ENCODE measurements at places on chromosomes 6 and 20.

GRCh38 chr20:37240337-37241067, 21.1 kb downstream of the GHRH start:
- DNase-seq: no peak

- no peak for DNase-seq
These were observed 7.5 kb downstream of the FAM110A start for GRCh38 chr20:840858-841567.

DNA sequence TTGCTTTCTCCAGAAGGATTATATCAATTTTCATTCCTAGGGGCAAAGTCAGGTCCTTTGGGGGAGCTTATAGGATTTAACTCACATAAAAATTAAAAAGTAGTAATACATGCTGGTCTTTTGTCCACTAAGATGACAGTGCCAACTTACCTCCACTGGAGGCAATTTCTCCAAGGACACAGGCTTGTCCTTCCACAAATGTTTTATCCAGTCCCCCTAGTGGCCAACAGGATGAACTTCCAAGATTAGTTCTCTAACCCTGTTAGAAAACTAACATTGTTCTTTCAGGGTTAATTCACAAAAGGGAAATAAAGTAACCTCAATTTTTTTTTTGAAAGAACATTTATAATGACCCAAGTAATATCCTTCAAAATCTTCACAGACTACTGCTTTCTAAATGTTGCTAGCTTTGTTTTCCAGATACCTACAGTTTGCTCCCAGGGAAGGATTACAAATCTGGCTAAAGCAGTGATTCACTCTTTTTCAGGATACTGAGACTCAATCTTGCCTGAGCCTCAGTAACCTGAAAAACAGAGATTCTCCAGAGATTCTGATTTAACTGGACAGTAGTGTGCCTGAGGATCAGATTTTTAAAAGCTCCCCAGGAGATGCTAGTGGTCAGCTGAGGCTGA, 31.7 kb upstream of the UBR2 start:
- peak; percentile 61 for DNase-seq

DNA sequence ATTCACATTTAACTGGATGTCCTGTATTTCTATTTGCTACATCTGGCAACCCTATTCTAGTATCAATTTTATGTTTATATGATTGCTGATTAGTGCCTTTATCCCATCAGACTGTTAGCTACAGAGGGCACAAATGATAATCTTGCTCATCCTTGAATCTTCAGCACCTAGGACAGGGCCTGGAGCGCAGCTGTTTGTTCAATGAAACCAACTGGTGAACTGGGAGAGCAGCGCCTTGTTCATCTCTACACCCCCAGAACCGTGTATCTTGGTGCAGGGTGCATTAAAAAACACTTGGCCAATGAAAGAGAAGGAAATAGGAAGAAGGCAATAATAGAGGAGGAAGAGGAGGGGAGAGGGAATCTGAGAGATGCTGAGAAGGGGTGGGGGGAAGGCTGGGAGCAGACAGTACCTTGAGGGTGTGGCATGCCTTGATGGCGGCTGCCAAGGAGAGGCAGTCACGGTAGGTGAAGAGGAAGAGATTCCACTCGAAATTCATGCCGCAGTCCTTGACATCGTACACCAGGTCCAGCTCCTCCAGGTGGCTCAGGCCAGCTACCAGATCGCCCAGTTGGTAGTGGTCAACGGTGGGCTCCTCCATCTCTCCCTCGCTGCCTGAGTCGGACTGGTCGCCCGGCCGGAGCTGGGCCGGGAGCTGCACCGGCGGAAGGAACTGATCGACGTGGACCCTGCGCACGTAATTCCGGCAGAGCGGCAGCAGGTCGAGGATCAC, 15.5 kb downstream of the TMEM151B start:
- peak; percentile 27 for DNase-seq

DNA sequence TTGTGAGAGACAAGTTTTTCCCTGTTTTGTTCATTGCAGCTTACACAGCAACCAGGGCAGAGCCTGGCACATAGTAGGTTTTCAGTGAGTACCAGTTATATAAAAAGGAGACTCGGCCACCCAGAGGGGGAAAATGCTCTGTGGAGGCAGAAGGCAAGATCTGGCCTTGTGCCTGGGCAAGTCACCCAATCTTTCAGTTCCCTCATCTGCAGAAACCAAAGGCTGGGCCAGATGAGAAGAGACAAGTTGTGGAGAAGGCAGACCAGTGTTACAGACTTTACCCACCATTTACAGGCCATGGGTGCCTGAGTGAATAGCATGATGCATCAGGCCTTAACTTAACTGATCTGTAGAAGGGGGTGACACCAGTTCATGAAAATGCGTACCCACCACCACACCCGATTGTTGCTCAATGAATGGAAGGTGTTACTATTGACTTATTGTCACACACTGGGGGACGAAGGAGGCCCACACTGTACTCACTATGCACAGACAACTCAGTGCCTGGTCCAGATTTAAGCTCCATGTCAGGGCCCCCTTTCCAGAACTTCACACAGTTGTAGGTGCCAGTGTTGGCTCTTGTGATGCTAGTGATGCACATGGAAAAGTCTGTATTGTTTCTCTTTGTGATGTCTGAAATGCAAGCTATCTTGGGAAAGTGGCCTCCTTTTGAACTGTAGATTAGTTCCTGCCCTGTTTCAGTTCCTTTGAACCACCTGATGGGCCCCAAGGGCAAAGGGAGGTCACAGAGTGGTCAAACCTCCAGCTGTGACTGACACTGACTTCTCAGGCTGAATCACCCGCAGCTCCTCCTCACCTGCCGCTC, 64.3 kb upstream of the SIRPG start:
- DNase-seq: no peak

- DNase-seq: no peak
These were observed 309.3 kb downstream of the CLIC5 start for GRCh38 chr6:45706319-45706718.

DNA sequence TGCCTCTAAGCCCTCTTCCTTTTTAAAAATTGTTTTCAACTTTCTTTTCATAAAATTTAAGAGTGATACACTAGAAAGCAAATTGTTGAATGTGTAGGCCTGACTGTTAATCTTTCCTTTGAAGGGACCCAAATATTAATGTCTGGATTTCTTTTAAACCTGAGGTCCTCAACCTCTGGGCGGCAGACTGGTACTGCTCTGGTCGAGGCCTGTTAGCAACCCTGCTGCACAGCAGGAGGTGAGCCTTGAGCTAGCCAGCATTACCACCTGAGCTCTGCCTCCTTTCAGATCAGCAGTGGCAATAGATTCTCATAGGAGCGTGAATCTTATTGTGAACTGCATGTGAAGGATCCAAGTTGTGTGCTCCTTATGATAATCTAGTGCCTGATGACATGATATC, 191.2 kb downstream of the MANEA start:
- no peak for DNase-seq

DNA sequence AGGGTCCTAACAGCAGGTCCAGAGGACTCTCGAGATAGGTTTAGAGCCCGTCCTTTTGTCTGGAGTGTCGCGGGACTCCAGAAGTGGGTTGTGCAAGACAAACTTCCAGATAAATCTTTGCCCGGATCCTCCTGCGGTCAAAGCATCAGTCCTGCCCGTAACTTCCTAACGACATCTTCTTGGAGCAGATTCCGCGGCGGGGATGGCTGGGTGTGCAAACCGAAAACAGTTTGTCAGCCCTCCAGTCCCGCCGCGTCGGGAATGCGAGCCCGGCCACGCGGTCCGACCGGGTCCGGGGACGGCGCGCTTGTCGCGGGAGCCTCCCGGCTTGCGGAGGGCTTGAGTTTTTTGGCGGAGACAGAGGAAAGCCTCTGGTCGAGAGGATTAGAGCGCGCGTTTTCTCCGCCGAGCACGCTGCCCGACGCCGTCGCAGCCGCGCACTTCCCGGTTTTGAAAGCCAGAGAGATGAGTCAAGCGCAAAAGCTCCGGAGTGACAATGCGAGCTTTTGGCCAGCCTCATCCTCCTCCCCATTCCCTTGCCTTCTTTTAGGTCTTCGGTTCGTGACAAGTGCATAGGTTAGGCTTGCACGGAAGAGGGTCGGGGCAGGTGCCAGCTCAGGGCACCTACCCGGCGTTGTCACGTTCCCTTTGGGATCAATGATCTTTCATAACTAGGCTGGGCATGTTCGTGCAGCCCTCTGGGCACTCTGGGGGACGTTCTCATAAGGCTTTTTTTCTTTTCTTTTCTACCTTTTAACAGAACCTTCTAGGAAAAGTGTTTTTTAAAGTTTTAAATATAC, 91.3 kb upstream of the PRDM1 start:
- DNase-seq: peak; percentile 13

- no peak for DNase-seq
These were observed 10.8 kb upstream of the GNRH2 start for GRCh38 chr20:3032624-3033023.

- no peak for DNase-seq
These were observed 243.1 kb upstream of the ADGRB3 start for GRCh38 chr6:68391953-68392352.

GRCh38 chr6:55663914-55664313, 84.9 kb upstream of the HMGCLL1 start:
- no peak for DNase-seq

DNA sequence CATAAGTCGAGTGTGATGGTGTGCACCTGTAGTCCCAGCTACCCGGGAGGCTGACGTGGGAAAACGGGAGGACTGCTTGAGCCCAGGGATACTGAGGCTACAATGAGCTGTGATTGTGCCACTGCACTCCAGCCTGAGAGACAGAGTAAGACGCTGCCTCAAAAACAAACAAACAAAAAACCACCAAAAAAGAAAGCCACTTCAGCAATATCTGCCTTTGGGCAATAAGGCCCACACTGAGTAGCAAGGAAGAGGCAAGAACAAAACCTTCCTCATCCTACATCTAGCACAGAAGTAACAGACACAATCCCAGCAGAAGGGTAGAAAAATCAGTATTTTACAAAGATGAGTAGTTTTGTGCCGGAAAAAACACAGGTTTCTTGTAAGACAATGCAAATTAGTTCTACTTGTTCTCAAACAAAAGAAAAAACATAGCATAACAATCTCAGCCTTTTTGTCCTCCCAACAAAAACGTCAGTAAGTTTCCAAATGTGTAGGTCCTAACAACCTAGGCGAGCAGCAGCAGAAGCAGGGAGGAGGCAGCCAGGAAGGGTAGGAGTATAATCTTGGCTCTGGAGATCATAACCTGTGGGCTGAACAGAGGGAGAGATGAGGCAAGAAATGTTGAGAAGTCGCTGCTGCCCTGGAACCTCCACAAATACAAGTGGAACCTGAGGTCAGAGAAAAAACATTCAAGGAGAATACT, 5.7 kb downstream of the PPP1R10 start:
- DNase-seq: peak; percentile 24

DNA sequence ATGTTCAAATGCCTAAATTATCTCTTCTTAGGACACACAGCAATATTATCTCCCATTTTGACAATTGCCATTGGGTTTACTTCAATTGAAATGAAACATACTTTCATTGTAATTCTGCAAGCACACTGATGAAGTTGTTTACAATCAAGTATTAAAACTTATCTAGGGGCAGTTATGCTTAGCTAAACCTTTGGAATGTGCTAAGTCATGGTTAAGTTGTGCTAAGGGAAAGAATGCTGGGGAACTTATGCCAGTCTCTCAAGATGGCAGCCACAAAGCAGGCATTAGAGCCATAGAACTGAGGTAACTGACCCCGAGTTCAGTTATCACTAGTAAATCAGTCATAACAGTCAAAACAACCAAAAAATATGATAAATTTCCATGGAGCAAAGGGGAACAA, 59.1 kb upstream of the NT5E start:
- DNase-seq: peak; percentile 49

- DNase-seq: no peak
These were observed 125.3 kb upstream of the NOX3 start for GRCh38 chr6:155580904-155581303.

- no peak for DNase-seq
These were observed 9.4 kb downstream of the CTNNBL1 start for GRCh38 chr20:37703035-37703845.

GRCh38 chr6:1825277-1825676, 215.6 kb downstream of the FOXC1 start:
- no peak for DNase-seq

DNA sequence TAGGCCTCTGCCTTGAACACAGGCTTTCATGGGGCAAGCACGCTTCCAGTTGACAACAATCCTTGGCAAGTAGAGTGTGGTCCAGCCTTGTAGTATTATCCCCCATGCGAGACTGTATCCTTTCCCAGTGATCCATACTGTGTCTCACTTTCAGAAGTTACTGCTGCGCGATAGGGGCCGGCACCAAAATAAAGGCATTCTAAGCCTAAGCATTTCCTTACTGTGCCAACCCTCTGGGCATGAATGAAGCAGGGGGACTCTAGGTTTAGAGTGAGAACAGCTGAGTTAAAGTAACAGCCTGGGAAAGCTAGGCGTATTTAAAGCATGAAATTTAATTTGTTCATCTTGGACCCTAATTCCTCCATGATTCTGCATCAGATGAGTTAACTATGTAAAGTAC, 39.4 kb downstream of the CD164 start:
- no peak for DNase-seq

GRCh38 chr20:50043573-50044352, 61.0 kb downstream of the SNAI1 start:
- DNase-seq: no peak

DNA sequence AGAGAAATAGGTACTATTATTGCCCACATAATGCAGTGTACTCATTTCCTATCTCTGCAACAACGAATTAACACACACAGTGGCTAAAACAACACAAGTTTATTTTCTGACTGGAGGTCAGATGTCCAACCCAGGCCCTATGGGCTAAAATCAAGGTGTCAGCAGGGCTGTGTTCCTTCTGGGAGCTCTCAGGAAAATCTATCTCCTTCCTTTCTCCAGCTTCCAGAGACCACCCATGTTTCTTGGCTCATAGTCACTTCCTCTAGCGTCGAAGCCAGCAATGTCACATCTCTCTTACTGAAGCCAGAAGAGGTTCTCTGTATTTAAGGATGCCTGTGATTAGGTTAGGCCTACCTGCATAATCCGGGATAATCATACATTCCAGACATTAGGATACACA, 60.9 kb upstream of the TOP1 start:
- DNase-seq: no peak

DNA sequence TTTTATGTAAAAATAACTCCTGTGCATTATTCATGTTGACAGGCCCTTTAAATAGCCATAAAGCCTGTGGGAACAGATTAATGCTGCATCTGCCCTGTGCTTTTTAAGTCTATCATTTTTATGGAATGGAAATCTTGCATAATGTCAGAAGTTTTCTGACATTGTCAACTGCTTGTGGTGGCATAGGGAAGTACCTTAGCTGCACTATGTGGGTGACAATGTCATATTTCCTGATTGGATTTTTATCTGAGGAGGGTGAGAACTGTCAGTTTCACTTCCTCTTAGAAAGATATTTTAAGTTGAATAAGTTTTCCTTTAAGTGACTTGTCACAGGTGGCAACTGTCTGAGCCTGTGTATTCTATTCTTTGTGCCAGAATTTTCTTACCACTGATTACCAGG, 267.9 kb downstream of the PLCB1 start:
- DNase-seq: no peak

Data from kidney glomerular epithelial cell (primary cell).